ENCODE measurements at places on chromosomes 5 and 9.

DNA sequence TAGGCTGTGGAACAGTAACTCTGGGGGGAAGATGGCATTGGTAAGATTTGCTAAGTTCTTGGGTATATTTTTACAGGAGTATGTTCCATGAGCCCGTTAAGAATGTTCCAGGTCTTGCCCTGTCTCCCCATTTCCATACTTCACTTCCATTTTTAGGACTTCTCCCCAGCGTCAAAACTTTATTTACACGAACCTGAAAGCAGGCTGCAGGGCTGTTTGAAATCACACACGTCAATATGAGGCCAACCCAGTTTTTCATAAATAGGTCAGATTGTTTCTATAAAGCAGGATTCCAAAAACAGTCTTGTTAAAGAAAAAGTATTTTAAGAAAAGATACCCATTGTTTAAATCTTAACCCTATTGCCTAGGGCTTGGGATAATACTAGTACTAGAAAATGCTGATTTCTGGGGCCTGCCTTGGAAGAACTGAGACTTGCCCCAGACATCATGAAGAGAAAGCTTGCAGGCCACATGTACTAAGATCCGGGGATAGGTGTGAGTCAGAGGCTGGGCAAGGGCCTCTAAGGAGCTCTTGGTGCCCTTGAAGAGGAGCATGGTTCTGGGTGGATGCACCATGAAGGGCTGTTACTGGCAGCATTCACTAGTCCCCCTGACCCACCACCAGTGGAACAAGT lies 24.2 kb downstream of the TRIO start:
- no peak for DNase-seq

DNA sequence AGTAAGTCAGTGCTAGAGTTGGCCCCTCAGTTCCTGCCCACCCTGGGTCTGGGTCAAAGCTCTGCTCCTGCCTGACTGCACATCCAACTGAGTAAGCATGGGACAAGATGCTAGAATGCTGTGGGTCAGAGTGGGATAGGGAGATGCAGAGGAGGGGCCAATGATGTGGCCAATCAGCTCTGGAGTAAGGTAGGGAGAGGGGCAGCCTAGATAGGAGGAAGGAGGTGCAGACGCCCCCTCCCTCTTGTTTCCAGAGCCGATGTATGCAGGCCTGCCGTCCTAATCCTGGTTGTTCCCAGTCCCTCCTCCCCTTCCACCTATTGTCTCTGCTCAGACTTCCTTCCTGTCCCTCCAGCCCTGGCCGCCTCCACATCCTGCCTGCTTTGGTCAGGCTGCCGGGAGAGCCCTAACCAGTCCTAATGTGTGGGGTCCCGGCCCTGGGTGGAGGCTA lies 1.3 kb downstream of the ARAP3 start:
- no peak for DNase-seq

DNA sequence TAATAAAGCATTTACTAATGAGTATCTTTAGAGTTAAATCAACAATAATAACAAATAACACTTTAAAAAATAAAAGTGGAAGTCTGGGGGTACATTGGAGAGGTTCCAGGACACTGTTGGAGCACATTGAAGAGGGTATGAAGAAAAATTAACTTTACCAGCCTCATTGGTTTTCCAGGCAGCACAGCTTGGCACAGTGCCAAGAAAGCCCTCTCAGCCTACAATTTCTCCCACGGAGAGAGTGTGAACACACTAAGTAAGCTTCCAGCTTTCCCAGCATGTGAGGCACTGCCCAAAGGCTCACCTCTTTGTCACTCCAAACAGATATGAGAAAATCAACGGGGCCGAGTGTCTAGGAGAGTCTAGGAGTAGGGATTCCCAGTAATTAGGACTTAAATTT lies 1912.8 kb upstream of the NUDT12 start:
- no peak for DNase-seq

- no peak for DNase-seq
Observed at GRCh38 chr9:79254900-79255650, 316.7 kb upstream of the TLE4 start.

- no peak for DNase-seq
Observed at GRCh38 chr5:107403228-107403953, 267.3 kb downstream of the EFNA5 start.

GRCh38 chr9:2180154-2180553 lies 165.0 kb downstream of the SMARCA2 start:
- no peak for DNase-seq

DNA sequence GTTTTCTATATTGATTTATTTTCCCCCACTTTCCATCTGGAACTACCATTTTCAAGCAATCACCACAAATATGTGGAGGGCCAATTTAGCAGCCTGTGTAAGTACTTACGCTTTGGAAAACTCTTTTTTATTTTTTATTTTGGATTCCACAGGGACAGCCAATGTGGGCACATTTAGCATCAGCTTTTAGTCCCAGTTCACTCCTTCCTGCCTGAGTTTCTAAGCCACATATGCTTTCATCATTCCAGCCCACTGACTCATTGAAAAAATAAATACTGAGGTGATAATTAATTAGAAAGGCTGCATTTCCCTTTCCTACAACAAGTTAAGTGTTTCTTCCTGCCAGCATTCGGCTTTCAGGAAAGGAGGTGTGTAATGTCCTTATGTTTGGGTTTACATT lies 76.8 kb downstream of the TMEM167A start:
- no peak for DNase-seq

DNA sequence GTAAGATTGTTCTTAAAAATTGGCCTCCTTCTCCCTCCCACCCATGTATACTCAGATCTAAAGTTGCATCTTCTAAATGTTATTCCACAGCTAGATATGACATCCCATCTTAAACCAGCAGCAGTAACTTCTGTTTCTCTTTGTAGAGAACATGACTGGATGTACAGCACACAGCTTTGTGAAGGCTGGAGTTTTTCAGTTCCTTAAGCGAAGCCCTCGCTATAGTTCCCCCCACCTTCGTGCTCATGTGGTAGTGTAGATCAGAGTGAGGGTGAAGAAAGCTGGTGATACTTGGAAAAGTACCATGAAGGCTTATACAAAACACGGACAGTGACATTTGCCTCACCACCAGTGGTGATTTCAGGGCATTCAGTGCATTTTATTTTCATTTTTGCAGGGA lies 137.5 kb downstream of the MAT2B start:
- DNase-seq: no peak

DNA sequence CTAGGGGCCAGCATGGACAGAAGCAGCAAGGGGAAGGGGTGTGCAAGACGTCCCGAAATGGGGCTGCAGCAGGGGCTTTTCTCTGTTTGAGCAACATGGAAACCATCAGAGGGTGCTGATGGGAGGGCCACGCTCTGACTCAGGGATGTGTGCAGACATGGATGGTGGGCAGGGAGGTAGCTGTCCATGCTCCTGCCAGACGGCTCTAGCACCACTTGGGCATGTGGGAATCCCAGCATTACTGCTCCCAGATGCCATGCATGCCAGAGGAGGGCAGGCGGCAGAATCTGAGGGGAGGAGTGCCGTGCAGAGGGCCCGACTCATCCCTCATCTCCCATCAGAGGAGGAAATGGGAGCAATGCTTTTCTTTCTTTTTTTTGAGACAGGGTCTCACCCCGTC lies 45.6 kb upstream of the SLC25A51 start:
- peak; percentile 79 for DNase-seq

DNA sequence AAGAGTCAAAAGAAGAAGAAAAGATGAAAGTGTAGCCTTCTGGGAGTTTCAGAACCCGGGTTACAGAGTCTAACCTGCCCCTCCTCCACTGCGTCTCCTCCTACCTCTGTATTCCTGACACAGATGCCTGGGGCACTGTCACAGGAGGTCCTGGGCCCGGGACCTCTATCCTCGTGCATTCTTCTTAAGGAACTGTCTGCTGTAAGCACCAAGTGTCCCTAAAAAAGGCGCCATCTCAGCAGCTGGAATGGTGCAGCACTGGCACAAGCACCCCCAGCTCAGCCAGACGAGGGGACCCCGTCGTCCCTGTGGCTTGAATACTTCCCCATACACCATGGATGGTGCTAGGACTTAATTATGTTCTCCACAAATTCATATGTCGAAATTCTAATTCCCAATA lies 35.8 kb upstream of the MVB12B start:
- DNase-seq: no peak

- no peak for DNase-seq
Observed at GRCh38 chr5:54531546-54531945, 14.0 kb downstream of the SNX18 start.

- DNase-seq: no peak
Observed at GRCh38 chr5:1724822-1725602, 74.6 kb downstream of the MRPL36 start.

DNA sequence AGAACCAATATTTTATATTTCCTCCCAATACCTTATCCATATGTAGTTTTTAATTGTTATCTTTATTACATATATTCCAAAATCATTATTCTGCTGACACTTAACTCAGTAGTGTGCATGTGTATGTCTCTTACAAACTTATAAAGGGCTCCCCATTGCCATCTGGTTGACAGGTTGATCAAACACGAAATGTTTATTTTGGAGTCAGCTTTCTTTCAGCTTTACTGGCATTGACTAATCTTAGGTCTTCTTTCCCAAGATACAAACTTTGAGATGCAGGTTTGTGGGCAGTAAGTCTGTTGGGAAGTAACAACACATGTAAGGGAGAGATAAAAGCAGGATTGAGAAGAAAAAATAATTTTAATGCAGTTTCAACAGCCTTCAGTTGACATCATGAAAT lies 716.0 kb upstream of the CHD1 start:
- DNase-seq: no peak

GRCh38 chr9:119959846-119960545 lies 590.8 kb upstream of the BRINP1 start:
- DNase-seq: no peak

- DNase-seq: no peak
Observed at GRCh38 chr5:20524991-20525529, 537.1 kb upstream of the CDH18 start.

DNA sequence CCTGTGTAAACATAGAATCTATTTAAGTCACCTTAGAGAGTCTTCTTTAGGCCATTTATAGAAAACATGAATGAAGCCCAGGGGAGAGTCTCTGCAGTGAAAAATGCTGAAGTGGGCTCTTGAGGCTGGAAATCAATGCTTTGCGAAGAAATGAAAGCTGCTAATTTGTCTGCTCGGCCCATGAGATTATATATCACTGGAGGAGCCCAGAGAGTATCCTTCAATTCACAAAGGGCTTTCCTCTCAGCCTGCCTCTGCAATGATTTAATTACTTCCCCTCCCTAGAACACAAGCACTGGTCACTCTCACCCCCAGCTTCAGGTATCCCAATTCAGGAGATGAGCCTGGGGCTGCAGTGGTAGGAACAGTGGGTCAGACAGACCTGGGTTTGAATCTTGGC lies 8.2 kb upstream of the DRD1 start:
- no peak for DNase-seq

DNA sequence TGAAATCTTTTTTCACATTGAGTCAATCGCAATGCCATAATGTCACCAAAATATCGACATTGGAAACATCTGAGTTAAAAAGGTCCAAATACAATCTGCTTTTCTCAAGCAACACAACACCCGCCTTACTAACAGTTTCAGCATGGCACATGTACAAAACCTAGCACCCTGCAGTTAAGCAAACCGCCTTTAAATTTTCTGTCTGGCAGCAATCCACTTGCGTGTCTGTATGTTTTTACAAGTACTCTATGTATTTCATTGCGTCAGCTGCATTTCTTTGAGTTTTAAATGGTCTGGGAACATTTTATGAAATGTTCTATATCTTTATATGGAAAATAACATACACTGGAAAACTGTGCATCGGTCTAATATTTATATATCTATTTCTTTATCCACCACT lies 134.6 kb downstream of the DENND1A start:
- DNase-seq: no peak

Measured in HS-27A (cell line).